ENCODE measurements at places on chromosomes 7 and 10.

DNA sequence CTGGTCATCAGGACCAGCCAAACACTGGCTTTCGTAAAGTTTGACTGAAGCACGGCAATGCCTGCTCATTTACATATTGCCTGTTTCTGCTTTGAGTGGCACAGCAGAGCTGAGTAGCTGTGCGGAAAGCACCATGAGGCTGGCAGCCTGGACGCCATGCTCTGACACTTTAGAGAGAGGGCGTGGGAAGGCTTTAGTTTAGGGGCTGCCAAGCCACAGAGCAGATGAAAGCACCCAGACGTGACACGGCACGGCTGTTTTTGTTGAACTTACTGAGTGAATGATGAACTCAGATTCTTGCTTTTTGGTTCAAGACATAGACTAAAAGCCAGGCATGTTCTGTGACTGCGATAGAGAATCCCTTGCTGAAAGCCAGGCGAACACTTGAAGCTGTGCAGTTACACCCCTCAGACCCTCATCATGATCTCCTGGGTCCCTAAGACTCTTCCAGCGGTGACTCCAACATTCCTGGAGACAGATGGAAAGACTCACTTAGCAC is 182.1 kb downstream of the ZMYND11 start:
- DNase-seq, result no peak

DNA sequence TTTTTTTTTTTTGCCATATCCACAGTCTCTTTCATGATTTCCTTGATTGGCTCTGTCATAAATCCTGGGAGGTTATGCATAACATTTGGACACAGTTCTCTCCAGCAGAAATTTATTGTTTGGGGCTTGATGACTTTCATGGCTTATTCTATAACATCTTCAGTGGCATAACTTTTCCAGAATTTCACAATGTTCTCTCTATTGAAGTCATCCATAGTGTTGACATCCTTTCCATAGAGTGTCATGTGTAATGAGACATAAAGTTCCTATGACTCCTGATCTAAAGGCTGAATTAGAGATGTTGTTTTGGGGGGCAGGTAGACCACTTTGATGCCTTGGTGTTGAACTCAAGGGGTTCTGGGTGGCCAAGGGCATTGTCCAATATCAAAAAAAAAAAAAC is 36.7 kb upstream of the STK17A start:
- no peak for DNase-seq

GRCh38 chr7:39433550-39433949 is 132.7 kb upstream of the YAE1 start:
- no peak for DNase-seq

DNA sequence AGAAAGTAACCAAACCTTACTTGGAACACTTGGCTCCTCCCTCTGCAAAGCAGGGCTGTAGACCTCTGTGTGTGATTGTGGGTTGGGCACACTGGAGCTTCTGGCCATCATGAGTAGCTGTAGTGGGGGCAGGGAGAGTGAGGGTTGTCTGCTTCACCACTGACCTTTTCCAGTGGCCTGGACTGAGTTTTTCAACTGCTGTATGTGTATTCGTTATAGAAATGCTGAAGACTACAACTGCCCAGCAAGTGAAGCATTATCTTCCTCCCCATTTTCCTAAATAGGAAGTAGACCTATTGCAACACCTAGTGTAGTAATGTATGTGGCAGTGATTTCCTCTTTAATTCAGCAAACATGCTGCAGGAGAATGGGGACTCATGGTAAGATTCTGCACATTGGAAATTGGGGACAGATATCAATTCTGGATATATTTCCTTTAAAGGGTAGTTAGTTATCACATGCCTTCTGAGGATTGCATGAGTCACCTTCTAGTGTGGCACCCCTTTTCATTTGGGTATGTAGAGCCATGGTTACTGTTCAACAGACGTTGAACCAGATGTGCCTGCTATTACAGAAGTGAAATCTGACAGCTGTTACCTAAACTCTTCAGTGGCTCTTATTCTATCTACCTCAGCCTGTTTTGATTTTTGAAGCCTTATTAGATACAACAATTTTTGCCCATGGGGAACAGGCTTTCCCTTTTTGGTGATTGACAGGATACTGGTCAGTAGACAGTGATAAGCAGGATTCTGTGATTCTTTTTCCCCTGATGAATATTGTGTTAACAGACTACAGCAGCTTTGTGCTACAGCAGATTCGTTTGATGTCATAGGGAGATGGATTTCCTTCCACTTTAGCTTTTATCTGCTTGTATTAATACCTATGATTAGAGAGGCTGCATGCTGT is 130.9 kb downstream of the SND1 start:
- DNase-seq, result no peak
